ENCODE measurements at places on chromosomes 4 and X. TPM values are rescaled to one million over a fixed set of nuclear protein-coding genes. Genes with fewer than 3 reads are reported as not detected.
A peak's percentile ranks its signal among the peaks of the same experiment; 100 is the strongest.

The SPP1 gene
- 27.6 TPM for total RNA-seq

GRCh38 chr4:5503336-5503936 is 204.9 kb downstream of the EVC2 start:
- DNase-seq: no peak

- peak; percentile 61 for DNase-seq
Observed at GRCh38 chrX:102155806-102156179, at the start of gene BEX5. Gene BEX5, minus strand, starts transcription at chrX:102155977. Its CDS starts 1,712 bp downstream, at chrX:102154265.

GRCh38 chr4:38868059-38868960 is 704 bp downstream of the FAM114A1 start:
- peak; percentile 61 for DNase-seq

The SHOX gene
- total RNA-seq: 0.12 TPM

The PAGE5 gene
- not detected for total RNA-seq

- no peak for DNase-seq
Observed at GRCh38 chrX:136623396-136623795, 24.6 kb upstream of the CD40LG start.

GRCh38 chr4:6125103-6125651 is 75.2 kb downstream of the JAKMIP1 start:
- no peak for DNase-seq

The RHOXF2B gene
- not detected for total RNA-seq

GRCh38 chr4:7596918-7597606 is 162.3 kb upstream of the PSAPL1 start:
- no peak for DNase-seq

GRCh38 chr4:176883108-176883550 is 90.4 kb upstream of the VEGFC start:
- DNase-seq: no peak

The RIBC1 gene
- 0.76 TPM for total RNA-seq

- no peak for DNase-seq
Observed at GRCh38 chr4:48815483-48815882, 15.4 kb upstream of the OCIAD1 start.

DNA sequence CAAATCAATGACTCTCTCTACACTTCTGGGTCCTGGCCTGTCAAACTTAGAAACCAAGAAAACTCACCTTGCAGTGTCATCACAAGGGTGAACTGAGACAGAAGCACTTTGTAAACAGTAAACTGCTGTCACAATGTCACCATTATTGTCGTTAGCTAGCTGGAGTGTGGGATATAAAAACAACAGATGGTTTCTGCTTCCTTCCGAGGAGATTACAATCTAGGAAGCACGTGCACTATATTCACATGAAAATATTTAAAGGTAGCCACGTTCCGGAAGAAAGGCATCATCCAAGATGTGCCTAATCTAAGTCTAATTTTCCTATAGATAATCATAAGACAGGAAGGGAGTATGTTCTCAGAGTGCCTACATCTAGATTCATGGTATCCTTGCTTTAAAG is 64.7 kb upstream of the ACSL1 start:
- no peak for DNase-seq

The BMPR1B gene
- total RNA-seq: 3.3 TPM

- DNase-seq: no peak
Observed at GRCh38 chrX:69024161-69024736, 141.0 kb downstream of the PJA1 start.

DNA sequence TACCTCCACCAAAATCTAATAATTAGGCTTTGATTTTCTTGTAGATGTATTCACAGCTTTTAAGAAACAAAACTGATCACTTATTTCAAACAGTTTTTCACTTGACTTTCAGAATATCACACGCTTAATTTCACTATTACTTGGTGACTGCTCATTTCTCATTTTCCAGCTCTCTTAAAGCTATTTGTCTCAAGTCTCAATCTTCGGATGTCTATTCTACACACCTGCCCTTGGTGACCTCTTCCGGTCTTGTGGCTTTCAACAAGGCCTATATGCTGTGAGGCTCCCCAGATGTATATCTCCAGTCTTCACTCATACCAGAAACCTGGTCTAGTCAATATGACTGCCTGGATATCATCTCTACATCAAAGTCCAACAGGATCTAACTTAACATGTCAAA is 34.9 kb upstream of the ANXA10 start:
- no peak for DNase-seq

DNA sequence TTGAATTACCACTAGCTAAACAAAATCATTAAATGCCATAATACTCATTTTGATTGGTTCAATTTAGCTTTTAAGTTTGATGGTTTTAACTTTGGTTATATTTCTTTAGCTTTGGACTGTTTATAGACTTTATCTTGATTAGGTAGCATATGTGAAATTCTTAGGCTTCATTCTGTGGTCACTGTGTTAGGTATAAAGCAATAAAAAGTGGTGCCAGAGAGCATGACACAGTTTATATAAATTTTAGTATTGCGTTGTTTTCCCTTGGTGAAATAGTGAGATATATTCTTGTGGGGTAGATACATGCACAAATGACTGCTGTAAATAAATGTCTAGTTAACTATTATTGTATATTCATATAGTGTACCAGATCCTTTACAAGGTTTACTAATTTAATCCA is 474.2 kb upstream of the GRID2 start:
- DNase-seq: no peak

The PRICKLE3 gene
- total RNA-seq: 15.6 TPM

The MSN gene
- total RNA-seq: 66.2 TPM

- DNase-seq: no peak
Observed at GRCh38 chrX:135489542-135489941, 30.9 kb upstream of the INTS6L start.

DNA sequence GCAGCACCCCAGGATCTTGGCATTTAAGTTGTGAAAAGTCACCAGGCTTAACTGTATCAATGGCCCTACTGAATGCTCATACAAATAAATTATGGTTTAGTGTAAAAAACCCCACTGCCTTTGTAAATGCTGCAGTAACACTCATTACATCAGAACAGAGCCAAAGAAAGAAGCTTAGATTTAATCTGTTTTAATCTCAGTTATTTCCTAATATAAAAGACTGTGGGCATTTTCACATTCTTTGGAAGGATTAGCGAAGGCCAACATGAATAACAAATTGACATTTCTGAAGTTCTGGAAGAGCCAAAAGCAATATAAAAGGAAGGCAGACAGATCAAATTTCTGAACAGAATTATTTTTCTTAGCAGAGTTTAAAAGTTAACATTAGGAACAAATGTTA is 140.0 kb upstream of the HCCS start:
- no peak for DNase-seq

- no peak for DNase-seq
Observed at GRCh38 chrX:77917294-77917933, 6.9 kb downstream of the ATP7A start.

The CLOCK gene
- total RNA-seq: 33.1 TPM

The TXLNG gene
- total RNA-seq: 13.2 TPM

- no peak for DNase-seq
Observed at GRCh38 chrX:39633293-39633692, 464.5 kb downstream of the BCOR start.

GRCh38 chrX:125710403-125711062 is 390.9 kb downstream of the TEX13C start:
- no peak for DNase-seq

GRCh38 chr4:154119317-154119716 is 330.4 kb upstream of the SFRP2 start:
- no peak for DNase-seq

The HTATSF1 gene
- 29.2 TPM for total RNA-seq

DNA sequence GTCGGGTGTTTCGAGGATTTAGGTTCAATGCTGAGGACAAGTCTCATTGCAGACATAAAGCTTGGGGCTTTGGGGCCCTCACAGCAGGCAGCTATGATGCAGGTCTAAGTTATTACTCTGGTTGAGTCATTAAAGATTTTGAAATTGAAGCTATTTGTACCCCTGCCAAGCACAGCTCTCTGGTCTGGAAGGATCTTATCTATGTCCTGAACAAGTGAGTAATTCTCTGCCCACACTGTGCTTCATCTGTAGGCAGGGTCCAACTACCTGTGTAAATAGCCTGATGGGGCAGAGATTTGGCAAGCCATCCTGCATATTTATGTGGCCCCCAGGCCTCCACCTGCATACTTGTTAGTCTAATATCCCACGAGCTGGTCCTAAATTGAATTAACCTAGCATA is 41.4 kb upstream of the MAGEA4 start:
- no peak for DNase-seq

GRCh38 chr4:9804918-9805317 is 23.5 kb downstream of the DRD5 start:
- DNase-seq: no peak

DNA sequence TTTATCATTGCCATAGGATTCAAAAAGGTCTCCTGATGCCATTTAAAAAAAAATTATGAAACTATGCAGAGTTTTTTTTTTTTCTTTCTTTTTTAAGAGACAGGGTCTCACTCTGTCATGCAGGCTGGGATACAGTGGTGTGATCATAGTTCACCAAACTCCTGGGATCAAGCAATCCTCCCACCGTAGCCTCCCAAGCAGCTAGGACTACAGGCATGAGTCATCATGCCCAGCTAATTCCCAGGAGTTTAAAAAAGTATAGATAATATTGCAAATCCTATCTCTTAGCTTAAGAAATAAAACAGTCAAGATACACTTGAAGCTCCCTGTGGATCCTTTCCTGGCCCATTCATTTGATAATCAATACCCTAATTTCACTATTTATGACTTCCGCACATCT is 58.6 kb upstream of the PRSS48 start:
- DNase-seq: no peak

DNA sequence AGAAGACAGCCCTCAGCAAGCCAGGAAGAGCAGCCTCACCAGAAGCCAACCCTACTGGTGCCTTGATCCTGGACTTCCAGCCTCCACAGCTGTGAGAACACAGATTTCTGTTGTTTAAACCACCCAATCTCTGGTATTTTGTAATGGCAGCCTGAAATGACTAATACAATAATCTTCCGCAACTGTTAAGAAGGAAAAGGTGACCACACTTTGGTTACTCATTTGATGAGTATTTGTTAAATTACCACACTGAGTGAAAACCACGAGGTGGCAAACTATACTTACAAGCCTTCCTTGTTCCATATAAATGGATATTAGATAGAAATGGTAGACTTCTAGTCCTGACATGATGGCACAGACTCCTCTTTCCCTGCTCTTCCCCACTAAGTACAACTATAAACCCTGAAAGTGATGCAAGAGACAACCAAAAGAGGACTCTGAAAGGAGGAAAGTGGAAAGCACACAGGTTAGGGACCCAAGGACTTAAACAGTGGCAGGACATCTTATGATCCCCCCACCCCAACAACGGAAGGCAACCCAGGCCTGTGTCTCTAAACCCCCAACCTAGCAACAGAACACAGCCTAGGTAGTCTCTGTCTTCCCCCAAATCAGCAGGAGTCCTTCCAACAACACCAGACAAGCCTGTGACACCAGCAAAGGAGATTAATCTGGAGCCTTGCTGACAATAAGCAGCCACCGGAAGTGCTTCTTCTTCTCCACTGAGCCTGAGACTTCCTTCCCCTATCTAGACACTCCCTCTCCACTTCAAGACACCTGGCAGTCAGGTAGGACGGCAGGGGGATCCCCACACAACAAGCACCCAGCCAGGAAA is 12.3 kb downstream of the ZNF182 start:
- DNase-seq: no peak

The UNC5C gene
- total RNA-seq: 3.1 TPM

DNA sequence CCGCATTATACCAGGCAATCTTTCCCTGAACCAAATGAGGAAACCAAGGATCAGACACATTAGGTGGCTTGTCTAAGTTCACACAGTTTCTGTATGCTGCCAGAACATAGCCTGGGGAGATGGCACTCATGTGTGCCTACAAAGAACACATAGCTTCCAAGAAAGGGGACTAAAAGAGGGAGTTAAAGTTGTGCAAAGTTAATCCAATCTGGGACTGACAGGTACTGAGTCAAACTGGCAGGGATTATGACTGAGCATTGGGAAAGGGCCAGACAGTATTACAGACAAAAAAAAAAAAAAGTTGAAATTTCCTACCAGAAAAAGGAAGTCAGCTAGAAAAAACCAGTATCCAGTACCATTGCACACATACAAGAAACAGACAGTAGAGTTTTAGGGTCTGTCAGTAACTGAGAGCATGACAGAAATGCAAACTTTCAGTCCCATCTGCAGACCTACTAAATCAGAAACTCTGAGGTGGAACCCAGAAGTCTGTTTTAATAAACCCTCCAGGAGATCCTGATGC is 37.2 kb downstream of the ADAMTS3 start:
- DNase-seq: no peak

The ARL9 gene
- not detected for total RNA-seq

GRCh38 chrX:150364347-150365050 is 1.4 kb downstream of the MAMLD1 start:
- peak; percentile 56 for DNase-seq

GRCh38 chrX:140440876-140441275 is 64.0 kb downstream of the SOX3 start:
- DNase-seq: no peak

- DNase-seq: no peak
Observed at GRCh38 chr4:17846266-17846665, 35.5 kb downstream of the NCAPG start.

The AFM gene
- total RNA-seq: not detected

The RTL3 gene
- total RNA-seq: 1.1 TPM

DNA sequence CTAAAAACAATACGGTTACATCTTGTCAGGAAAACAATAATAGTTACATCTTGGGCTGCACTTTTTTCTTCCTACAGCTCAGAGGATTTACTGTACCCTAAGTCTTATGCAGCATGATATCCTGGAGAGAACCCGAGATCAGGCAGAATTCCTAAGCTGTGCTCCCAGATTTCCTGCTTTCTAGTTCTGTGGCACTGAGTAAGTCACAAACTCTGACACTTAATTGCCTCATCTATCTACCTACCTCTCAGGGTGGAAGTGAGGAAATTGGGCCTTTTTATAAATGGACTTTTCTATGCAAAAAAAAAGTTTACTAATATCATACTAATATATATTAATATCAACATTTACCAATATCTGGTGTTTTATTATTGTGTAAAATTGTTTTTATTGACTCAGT is 438.5 kb downstream of the INPP4B start:
- DNase-seq: no peak

DNA sequence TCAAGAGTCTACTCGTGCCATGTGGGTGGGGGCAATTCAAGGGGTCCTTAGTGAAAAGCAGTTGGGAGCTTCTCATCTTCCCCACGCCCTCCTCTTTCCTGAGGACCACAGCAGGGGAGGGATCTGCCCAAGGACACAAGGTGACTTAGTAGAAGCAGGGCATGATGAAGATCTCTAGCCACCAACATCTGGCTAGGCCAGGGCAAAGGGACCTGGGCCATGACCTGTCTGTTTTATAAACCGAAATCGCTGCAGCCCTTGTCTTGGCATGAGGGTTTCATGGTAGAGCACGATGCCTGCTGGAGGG is 5.1 kb downstream of the G6PD start:
- DNase-seq: no peak

DNA sequence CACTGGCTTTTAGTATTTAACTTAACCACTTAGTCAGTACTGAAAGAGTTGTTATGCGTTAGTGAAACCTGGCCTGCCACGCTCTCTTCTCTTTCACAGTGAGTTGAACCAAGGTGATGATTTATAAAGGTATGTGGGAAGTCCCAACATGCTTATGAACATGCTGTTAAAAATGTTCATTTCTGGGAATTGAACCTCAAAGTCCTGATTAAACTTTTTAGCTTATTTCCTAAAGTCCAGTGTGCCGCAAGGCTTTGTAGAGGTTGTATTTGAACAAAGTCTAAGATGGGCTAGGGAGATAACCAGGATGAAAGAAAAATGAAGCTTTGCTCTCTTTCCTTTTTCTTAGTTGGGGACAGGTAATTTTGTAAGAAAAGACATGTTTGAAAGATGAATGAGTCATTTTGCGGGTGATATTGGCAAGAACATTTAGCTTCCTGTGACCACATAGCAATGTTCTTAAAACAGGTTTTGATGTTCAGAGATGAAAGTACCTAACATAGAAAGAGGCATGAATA is 270.3 kb downstream of the DTHD1 start:
- DNase-seq: no peak

The PNMA3 gene
- not detected for total RNA-seq
